GM12878 (cell line): ENCODE measurements at places on chromosomes 2 and 18. TPM values are rescaled to one million over a fixed set of nuclear protein-coding genes. Genes with fewer than 3 reads are reported as not detected.

The C2orf76 gene
- total RNA-seq, result 13.7 and 14.0 TPM in 2 replicates

The CNDP1 gene
- total RNA-seq, result not detected in 2 replicates

The CYP27A1 gene
- 0.61 and 0.72 TPM in 2 replicates for total RNA-seq

The ABCG5 gene
- total RNA-seq, result not detected in 2 replicates

The RAB6C gene
- total RNA-seq, result not detected in 2 replicates

The STRN gene
- 19.2 and 19.6 TPM in 2 replicates for total RNA-seq

The IL1F10 gene
- total RNA-seq, result not detected in 2 replicates

The E2F6 gene
- 10.9 and 11.9 TPM in 2 replicates for total RNA-seq

The WNT10A gene
- total RNA-seq, result 20.6 and 20.7 TPM in 2 replicates
